Hindlimb muscle (tissue), 1 donor: ENCODE measurements at places on chromosomes 2 and 18. TPM values are rescaled to one million over a fixed set of nuclear protein-coding genes. Genes with fewer than 3 reads are reported as not detected.

The STEAP3 gene
- polyA plus RNA-seq = 25.5 TPM

The DUSP19 gene
- 2.0 TPM for polyA plus RNA-seq

The MRPL53 gene
- polyA plus RNA-seq = 93.4 TPM

The LRP1B gene
- polyA plus RNA-seq = 3.7 TPM

The LDLRAD4 gene
- 8.0 TPM for polyA plus RNA-seq

The PCBP1 gene
- polyA plus RNA-seq = 290 TPM

The GDF7 gene
- 0.25 TPM for polyA plus RNA-seq

The NYAP2 gene
- polyA plus RNA-seq = 0.59 TPM
